ENCODE measurements at places on chromosomes 6 and 20. TPM values are rescaled to one million over a fixed set of nuclear protein-coding genes. Genes with fewer than 3 reads are reported as not detected.

DNA sequence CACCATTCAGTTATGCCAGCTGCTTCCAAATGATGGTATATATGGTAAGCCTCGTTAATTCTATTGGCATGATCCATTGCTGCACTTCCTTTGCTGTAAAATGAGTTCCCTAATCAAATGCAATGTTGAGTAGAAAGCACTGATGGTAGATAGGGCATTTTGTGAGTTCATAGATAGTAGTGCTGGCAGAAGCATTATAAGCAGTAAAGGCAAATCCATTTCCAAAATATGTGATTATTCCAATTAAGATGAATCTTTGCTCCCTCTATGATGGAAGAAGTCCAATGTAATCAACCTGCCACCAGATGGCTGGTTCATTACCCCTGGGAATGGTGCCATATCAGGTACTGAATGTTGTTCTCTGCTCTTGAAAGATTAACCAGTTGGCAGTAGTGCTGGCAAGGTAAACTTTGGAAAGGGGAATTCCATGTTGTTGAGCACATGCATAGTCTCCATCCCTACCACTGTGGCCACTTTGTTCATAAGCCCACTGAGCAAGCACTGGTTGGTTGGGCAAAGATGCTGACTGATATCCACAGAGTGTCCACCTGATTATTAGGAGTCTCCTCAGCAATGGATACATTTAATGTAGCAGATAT, 5.6 kb upstream of the TBPL1 start:
- peaks cover 5% of the 10 kb centered on the region for H3K4me1 ChIP-seq
- peaks cover 2% of the 10 kb centered on the region for H3K27me3 ChIP-seq
- no peak overlapping the region for H3K4me3 ChIP-seq
- no peak for DNase-seq

- peaks cover 4% of the 10 kb centered on the region for H3K36me3 ChIP-seq
- H3K27ac ChIP-seq: no peak overlapping the region
- no peak for DNase-seq
- H3K4me1 ChIP-seq: peaks cover 20% of the 10 kb centered on the region
- peak overlapping the region; percentile 83 for H3K4me3 ChIP-seq
- H3K27me3 ChIP-seq: peaks cover 3% of the 10 kb centered on the region
These were observed 2.0 kb downstream of the MAN1A1 start for GRCh38 chr6:119347466-119348095.

DNA sequence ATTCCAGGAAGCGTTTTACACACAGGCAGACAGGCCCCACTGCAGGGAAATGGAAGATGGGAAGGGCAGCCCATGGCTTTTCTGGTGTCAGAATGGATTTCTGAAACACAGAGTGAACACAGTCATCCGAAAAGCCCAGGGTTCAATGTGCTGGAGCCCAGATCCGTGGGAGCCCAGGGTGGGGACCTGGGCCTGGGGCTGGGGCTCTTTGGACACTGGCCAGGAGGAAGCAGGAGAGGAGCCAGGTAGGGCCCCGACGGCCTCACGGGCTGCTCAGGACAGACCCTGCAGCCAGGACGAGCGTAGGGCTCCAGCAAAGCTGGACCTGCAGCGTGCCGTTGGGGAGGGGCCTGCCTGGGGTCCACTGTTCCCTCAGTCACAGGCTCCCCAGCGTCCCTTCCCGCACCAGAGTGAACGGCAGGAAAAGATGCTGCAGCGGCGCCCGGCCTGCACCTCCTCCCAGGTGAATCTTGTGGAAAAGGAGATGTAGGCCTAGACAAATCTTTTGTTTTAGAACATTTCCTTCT, 24.3 kb upstream of the LSM14B start:
- peaks cover 8% of the 10 kb centered on the region for H3K27me3 ChIP-seq
- peaks cover 10% of the 10 kb centered on the region for H3K36me3 ChIP-seq
- H3K27ac ChIP-seq: no peak overlapping the region
- H3K4me3 ChIP-seq: no peak overlapping the region

GRCh38 chr6:151702851-151703658, 104.4 kb upstream of the ESR1 start:
- no peak overlapping the region for H3K27ac ChIP-seq
- H3K4me1 ChIP-seq: no peaks in the 10 kb centered on the region
- H3K27me3 ChIP-seq: no peaks in the 10 kb centered on the region
- no peak overlapping the region for H3K4me3 ChIP-seq
- no peak for DNase-seq
- no peaks in the 10 kb centered on the region for H3K36me3 ChIP-seq

DNA sequence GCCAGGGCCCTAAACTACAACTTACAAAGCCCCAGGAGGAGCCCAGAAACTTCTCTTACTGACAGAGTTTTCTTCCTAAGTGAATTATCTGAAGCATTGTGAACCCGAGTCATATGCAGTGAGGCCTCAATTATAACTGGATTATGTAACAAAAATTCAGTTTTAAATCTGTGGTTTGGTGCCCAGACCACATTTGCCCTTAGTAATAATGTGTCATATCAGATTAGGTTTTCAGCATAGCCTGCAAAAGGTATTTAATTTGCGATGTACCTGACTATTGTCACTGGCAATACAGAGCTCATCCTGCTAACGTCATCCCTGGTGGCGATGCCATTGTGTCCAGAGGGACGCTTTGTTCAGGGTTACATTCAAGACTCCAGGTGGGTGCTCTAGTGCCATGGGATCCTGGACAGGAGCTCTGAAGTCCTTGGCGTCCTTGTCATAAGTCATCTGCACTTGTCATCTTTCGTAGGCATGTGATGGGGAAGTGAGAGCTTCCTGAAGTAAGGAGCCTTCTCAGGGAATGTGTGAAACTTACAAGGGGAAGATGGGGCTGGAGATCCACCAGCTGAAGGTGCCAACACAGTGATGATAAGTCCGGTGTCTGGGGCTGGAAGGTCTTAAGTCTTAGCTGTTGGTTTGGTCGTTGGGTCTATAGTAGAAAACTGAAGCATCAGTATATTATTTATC, 65.1 kb downstream of the HIVEP1 start:
- no peak overlapping the region for H3K4me3 ChIP-seq
- H3K27ac ChIP-seq: no peak overlapping the region
- no peaks in the 10 kb centered on the region for H3K36me3 ChIP-seq
- H3K4me1 ChIP-seq: peaks cover 4% of the 10 kb centered on the region

GRCh38 chr6:62037445-62037844, 248.6 kb downstream of the KHDRBS2 start:
- H3K36me3 ChIP-seq: no peaks in the 10 kb centered on the region
- H3K4me3 ChIP-seq: no peak overlapping the region
- H3K4me1 ChIP-seq: peaks cover 7% of the 10 kb centered on the region
- H3K27ac ChIP-seq: no peak overlapping the region

TGM3 gene
- not detected for total RNA-seq

DNA sequence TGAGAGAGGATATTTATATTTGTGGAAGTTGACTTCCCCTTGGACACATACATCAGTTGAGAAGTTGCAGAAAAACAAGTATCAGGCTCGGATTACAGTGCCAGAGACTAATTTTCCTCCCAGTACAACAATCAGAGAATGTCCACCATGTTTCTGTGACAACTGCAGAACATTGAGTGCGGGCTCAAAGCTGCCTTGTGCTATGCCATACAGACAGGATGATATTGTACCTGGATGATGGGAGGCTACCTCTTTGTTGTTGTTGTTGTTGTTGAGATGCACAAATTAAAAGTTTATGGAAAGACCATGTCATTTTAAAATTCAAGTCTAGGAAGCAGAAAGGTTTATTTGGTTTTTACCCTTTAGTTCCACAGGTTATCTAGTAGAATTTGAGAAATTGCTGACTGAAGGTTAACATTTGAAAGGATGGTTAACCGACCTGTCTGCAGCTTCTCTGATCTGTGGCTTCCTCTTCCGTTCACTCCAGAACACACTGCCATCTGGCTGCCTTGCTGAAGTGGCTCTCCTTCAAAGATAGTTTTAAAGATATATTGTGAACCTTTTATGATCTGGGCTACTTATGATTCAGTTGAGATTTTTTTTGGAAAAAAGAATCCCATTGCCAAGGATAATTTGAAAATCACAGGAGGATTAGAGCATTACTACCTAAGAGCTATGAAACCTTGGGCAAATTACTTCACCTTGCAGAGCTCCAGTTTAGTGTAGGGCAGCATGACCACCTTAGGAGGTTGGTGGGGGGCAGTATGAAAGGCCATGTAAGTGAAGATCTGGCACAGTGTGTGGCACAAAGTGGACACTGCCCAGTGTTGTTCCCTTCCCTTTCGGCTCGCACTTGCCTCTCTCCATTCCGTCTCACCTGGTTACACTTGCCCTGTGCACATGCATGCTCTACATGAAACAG, 15.9 kb downstream of the TMEM200A start:
- H3K27me3 ChIP-seq: no peaks in the 10 kb centered on the region
- no peak overlapping the region for H3K27ac ChIP-seq
- DNase-seq: no peak
- no peaks in the 10 kb centered on the region for H3K36me3 ChIP-seq
- no peak overlapping the region for H3K4me3 ChIP-seq

GRCh38 chr6:96923871-96924493, 546 bp upstream of the KLHL32 start:
- peak overlapping the region; percentile 86 for H3K4me3 ChIP-seq
- H3K27me3 ChIP-seq: peaks cover 5% of the 10 kb centered on the region
- peak overlapping the region; percentile 34 for H3K27ac ChIP-seq
- DNase-seq: no peak

HTR1E gene
- 0.34 TPM for total RNA-seq

- H3K4me1 ChIP-seq: no peaks in the 10 kb centered on the region
- no peaks in the 10 kb centered on the region for H3K36me3 ChIP-seq
- H3K27ac ChIP-seq: no peak overlapping the region
These were observed 118.4 kb upstream of the BTBD3 start for GRCh38 chr20:11799281-11799684.

LTB gene
- not detected for total RNA-seq

DNA sequence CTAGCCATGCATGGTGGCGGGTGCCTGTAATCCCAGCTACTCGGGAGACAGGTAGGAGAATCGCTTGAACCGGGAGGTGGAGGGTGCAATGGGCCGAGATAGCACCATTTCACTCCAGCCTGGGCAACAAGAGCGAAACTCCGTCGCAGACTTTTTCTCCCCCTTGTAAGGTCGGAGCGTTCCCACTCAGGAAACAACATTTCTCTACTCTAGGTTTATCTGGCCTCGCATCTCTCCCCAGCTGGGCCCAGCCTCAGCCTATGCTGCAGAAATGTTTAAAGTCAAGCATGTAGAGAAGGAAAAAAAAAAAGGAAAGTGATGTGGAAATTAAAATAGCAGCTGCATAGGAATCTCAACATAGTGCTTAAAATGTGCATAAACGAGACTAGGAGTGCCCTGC, 172.3 kb downstream of the TRIM27 start:
- H3K36me3 ChIP-seq: no peaks in the 10 kb centered on the region
- no peak for DNase-seq
- no peaks in the 10 kb centered on the region for H3K4me1 ChIP-seq
- H3K4me3 ChIP-seq: no peak overlapping the region
- peaks cover 9% of the 10 kb centered on the region for H3K27me3 ChIP-seq

BAG2 gene
- 1.2 TPM for total RNA-seq

ACTL10 gene
- total RNA-seq: 1.0 TPM

DNA sequence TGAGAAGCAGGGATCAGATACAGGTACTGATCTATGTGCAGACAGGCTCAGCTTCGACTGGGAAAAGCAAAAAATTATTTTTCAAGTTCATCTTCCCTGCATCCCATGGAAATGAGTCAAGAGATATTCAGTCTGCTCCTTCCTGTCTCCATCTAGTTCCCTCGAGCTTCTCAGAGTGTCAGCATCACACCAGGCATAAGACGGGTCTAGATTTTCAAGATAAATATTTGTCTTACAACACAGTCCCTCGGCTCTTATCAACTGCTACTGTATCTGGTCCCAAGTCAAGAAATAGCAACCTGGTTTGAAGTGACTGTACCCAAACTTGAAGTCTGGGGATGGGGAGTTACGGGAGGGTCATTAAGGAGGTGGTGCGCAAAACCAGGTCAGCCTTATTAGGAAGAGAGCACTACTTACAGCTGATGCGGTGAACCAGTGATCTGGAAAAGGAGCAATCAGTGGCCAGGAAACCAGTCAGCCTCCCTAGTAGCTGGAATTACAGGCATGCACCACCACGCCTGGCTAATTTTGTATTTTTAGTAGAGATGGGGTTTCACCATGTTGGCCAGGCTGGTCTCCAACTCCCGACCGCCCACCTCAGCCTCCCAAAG, 29.7 kb downstream of the ZMYND8 start:
- H3K27me3 ChIP-seq: no peaks in the 10 kb centered on the region
- peaks cover 32% of the 10 kb centered on the region for H3K4me1 ChIP-seq
- no peak for DNase-seq

DNA sequence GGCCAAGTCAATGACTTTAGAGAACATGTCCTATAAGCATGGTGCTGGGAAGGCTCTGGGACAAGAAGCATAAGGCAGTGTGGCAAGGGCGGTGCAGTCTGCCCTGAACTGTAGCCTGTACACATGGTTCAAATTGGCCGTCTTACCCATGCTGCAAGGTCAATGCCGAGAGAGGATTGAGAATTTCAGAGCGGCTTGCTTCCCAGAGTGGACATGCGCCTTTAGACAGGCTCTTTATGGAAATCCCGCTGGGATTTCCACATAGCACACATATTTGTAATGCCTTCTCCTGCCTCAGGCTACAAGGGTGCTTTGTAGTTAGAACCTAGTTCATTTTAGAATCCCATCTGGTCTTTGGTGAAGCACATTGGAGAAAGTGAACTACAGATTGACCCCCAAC, 36.1 kb upstream of the CEP162 start:
- peak overlapping the region; percentile 25 for H3K27ac ChIP-seq
- no peak overlapping the region for H3K4me3 ChIP-seq
- H3K4me1 ChIP-seq: peaks cover 15% of the 10 kb centered on the region
- no peaks in the 10 kb centered on the region for H3K36me3 ChIP-seq

CASS4 gene
- total RNA-seq: not detected

KIF6 gene
- total RNA-seq: 1.1 TPM

ZNF391 gene
- total RNA-seq: 8.3 TPM

DNA sequence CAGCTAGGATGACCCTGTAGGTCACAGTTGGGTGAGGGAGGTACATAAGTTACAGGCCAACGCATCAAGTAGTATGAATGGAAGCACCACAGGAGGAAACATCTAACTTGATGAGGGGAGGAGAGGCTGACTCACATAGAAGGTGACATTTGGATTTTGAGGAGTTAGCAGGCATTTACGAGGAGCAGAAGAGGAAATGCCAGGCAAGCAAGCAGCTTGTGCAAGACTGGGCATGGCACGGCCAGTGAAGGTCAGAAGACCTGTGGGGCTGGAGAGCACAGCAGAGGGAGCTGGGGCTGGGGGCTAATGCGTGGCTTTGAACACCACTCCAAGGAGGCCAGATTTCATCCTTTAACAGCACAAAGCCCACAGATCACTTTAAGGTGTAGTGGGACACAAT, 37.8 kb downstream of the MUC22 start:
- H3K4me1 ChIP-seq: peaks cover 8% of the 10 kb centered on the region
- no peaks in the 10 kb centered on the region for H3K36me3 ChIP-seq
- no peak for DNase-seq
- H3K27me3 ChIP-seq: peaks cover 10% of the 10 kb centered on the region
- H3K27ac ChIP-seq: no peak overlapping the region
- no peak overlapping the region for H3K4me3 ChIP-seq

- peak overlapping the region; percentile 22 for H3K27ac ChIP-seq
- H3K4me3 ChIP-seq: no peak overlapping the region
- no peak for DNase-seq
- H3K27me3 ChIP-seq: peaks cover 3% of the 10 kb centered on the region
These were observed 31.9 kb downstream of the NSFL1C start for GRCh38 chr20:1434571-1435336.
